ENCODE measurements at places on chromosomes 3 and 15. TPM values are rescaled to one million over a fixed set of nuclear protein-coding genes. Genes with fewer than 3 reads are reported as not detected.

FSIP1 gene
- total RNA-seq: 1.6 TPM

ABI3BP gene
- 21.2 TPM for total RNA-seq

TP63 gene
- total RNA-seq: under 0.01 TPM

GRAMD2A gene
- 0.33 TPM for total RNA-seq

LRTM1 gene
- not detected for total RNA-seq

PLA2G4E gene
- total RNA-seq: under 0.01 TPM

WDR72 gene
- total RNA-seq: not detected

STX19 gene
- total RNA-seq: not detected

ACKR2 gene
- 0.15 TPM for total RNA-seq

All from smooth muscle cell of trachea (primary cell).